ENCODE measurements at places on chromosomes 1 and 21.

DNA sequence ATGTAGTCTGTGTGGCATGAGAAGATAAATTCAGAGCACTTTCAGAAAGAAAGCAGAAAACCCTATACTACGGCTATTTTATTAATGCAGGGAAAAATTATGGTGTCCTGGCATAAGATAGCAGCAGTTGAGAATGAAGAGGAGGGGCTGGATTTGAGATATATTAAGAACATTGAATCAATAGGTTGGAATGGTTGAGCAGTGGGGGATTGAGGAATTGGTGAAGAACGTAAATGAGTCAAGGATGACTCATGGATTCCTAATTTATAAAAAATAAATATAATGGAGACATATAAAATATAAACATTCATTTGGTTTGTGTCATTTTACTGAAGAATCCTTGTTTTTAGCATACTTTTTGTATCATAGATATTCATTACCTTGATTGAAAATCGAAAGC is 234.3 kb upstream of the ADAMTS5 start:
- no peak for DNase-seq

DNA sequence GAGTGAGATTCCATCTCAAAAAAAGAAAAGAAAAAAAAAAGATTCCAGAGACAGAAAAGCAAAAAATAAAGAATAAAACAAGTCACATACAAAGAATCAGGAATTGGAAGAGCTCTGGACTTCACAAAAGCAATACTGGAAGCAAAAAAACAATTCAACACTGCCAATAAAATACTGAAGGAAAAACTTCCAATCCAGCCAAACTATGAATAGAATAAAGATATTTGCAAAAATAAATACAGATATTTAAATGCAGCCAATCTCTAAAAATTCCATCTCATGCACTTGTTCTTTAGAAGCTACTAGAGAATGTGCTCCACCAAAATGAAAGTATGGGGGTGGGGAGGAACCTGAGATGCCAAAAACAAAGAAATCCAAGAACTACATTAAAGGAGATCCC is 29.4 kb upstream of the RBM34 start:
- no peak for DNase-seq

GRCh38 chr1:116391185-116391584 is 18.1 kb downstream of the ATP1A1 start:
- DNase-seq = no peak

DNA sequence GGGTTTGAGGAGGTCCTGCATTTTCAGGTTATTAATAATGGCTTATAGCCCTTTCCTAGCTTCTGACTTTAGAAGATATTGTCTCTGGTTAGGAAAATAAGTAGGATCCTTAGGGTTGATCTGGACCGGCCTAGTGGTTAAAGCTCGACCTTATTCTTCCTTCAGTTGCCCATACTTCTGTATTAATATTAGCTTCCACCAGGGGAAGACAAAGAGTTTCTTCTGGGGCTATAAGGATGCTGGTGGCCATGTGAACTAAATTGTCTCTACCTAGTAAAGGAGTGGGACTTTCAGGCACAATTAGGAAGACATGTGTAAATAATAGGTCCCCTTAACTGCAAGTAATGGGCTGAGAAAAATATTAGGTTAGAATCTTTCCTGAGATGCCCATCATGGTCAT is 20.6 kb upstream of the FCGR2A start:
- DNase-seq = no peak
